PC-9 (cell line): ENCODE measurements at places on chromosomes 3 and 15.

DNA sequence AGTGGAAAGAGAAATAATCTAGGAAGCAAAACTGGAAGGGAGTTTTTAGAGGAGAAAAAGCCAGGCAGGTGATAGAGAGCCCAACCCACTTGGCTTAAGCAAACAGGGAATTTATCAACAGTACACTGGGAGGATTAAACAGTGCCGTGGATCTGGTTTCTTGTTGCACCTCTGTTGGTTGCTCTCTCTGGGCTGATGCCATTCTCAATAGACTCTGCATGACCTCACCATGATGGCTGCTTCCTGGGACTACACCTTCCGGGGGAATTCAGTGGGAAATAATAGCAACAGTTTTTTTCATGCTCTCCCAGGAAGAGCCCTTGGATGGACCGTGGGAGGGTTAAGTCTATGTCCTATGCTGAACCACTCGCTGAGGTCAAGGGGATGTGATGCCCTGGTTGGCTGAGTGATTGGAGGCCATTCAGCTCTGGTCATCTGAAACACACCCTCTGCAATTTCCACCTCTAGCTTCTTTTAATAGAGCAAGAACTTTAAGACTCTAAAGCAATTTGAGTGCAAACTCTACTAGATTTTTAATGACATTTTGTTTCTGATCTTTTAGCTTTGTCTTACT lies 74.2 kb downstream of the EPHB1 start:
- H3K4me1 ChIP-seq = no peaks in the 10 kb centered on the region
- DNase-seq = no peak
- no peak overlapping the region for H3K27ac ChIP-seq
- H3K36me3 ChIP-seq = no peaks in the 10 kb centered on the region

- no peak for DNase-seq
- H3K4me3 ChIP-seq = no peak overlapping the region
- peaks cover 12% of the 10 kb centered on the region for H3K4me1 ChIP-seq
- no peaks in the 10 kb centered on the region for H3K27me3 ChIP-seq
- H3K36me3 ChIP-seq = no peaks in the 10 kb centered on the region
Observed at GRCh38 chr3:13236557-13237173, 163.4 kb upstream of the IQSEC1 start.

GRCh38 chr15:28164876-28165275 lies 65.8 kb upstream of the OCA2 start:
- H3K36me3 ChIP-seq = no peaks in the 10 kb centered on the region; the same call in 1 of the 2 replicates
- H3K4me1 ChIP-seq = no peaks in the 10 kb centered on the region
- no peaks in the 10 kb centered on the region for H3K27me3 ChIP-seq
- DNase-seq = no peak
- no peak overlapping the region for H3K27ac ChIP-seq
- H3K4me3 ChIP-seq = no peak overlapping the region

DNA sequence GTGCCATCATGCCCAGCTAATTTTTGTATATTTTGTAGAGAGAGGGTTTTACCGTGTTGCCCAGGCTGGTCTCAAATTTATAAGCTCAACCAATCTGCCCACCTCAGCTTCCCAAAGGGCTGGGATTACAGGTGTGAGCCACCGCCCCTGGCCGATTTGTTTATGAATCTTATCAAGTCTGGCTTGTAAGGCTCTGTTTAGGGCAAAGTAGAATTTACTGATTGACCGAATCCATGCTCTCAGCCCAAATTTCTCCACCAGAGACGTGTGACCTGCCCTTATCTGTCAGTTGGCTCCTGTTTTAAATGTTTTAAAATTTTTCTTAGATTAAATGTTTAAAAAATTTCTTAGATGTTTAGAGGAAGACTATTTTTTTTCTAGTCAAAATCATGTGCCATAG lies 19.5 kb downstream of the RAD54L2 start:
- no peak overlapping the region for H3K4me3 ChIP-seq
- H3K27ac ChIP-seq = no peak overlapping the region
- DNase-seq = no peak
- no peaks in the 10 kb centered on the region for H3K4me1 ChIP-seq
- no peaks in the 10 kb centered on the region for H3K36me3 ChIP-seq

- no peak for DNase-seq
- no peaks in the 10 kb centered on the region for H3K27me3 ChIP-seq
- no peak overlapping the region for H3K4me3 ChIP-seq
- no peak overlapping the region for H3K27ac ChIP-seq
Observed at GRCh38 chr15:85477730-85478129, 97.3 kb downstream of the AKAP13 start.

DNA sequence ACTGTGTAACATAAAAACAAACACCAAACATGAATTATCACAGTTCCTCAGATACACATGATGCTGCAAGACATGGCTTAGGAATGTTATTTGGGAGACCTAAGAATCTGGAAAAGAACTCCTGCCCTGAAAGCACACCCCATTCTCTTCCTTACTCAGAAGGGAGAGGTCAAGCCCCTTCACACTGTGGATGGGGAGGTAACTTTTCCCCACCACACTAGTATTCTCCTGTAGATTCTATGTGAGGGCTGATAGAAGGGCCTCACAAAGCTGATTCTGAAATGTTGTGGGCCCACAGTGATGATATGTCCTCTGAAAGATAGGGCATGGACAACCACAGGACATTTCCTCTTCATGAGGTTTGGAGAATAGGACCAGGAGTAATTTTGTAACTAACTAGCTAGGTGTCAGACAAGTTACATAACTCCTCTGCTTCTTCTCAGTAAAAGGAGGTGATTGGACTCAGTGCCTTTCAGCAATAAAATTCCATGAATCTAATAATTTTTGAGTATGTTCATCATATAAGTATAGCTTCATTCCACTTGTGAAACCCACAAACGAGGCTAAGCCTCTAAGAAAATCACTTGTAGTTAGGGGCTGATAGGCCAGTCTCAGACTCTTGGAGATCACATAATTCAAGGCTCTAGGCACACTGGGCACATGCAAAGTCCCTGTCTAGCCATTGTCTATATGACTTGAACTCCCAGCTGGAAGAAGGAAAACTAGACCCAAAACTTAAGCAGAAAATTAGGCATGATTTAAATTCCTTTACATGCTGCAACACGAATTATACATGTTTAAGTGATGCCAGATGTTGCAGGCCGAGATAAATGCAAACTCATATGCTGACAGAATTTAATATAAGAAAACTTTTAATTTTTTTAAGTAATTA lies 7.5 kb downstream of the PTX3 start:
- no peak for DNase-seq
- no peaks in the 10 kb centered on the region for H3K27me3 ChIP-seq
- H3K4me1 ChIP-seq = peaks cover 25% of the 10 kb centered on the region
- 0 out of 2 replicates have a peak, but pooled peaks cover 11% of the 10 kb centered on the region for H3K36me3 ChIP-seq
- no peak overlapping the region for H3K4me3 ChIP-seq
- no peak overlapping the region for H3K27ac ChIP-seq

DNA sequence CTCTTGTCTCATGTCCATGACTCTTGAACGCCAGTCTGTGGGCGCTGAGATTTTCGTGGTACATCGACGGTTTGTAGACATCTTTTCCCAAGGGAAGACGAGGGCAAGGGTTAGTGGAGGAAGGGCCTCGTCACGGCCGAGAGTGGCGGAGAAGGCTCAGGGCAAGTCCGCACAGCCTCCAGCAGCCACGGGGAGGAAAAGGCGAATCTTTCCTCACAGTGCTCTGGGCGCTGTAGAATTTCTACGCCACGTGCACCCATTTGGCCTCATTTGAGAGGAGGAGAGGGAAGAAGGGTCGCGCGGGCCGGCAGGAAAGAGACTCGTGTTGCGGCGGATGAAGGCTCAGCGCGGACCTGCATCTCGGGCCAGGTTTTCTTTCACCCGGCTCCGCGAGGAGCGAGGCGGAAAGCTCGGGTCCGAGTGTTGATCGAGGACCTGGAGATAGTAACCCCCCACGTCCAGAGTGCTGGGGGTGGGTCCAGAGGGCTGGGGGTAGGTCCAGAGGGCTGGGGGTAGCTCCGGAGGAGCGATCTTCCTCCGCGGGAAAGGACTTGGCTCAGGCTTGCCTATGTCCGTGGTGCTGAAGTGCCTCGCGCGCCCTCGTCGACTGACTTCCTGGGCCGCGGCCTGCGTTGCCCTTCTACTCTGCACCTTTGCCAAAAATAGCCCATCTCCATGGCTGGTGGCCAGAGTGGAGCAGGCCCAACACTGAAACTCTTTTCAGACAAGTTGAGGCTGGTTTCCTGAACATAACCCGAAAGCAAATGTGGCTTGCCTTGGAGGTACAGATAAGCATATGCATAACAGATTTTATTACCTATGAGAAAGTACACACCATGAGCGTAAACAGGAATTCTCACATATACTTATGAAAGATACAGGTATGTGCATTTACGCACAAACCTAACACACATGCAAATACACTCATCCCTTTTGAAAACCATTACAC lies 1.1 kb downstream of the SLC35G2 start:
- peak; percentile 46 for DNase-seq
- 0 out of 2 replicates have a peak, but pooled peaks cover 4% of the 10 kb centered on the region for H3K36me3 ChIP-seq
- peak overlapping the region; percentile 67 for H3K4me3 ChIP-seq
- H3K27me3 ChIP-seq = no peaks in the 10 kb centered on the region
- peaks cover 19% of the 10 kb centered on the region for H3K4me1 ChIP-seq

DNA sequence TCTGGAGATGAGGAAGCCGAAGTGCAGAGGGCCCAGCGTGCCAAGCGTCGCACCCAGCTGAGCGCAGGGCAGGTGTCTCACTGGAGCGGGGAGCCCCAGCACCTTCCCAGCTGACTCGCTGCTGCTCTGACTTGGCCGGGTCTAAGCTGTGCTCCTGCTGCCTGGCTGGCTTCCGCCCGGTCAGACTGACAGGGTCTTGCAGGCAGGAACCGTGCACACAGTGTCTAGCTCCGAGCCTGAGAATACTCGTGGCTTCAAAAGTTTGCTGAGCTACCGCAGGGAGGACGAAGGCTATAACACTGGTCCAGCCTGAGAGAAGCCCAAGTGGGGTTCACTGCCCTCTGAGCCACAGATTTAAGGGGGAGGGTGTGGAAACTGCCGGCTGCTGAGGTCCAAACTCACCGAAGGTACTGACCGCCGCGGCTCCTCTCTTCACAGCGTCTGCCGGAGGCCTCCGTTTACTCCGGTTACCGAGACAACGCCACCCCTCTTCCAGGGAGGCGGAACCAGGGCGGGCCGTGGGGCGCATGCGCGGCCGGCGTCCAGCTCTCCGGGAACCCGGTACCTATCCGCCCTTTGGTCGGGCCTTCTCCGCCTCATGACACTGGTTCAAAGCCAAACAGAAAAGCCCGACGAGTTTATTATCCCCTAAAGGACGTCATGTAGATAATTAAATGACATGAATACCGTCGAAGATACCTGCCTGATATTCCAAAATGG lies at the start of gene CFAP44:
Gene CFAP44 (minus strand): TSS at position 443 of the 720 bp plus-strand sequence. CDS start 7,829 bp downstream, outside the sequence.
- no peak for DNase-seq
- H3K27ac ChIP-seq = no peak within 1 kb of the TSS
- 0 out of 2 replicates have a peak, but pooled peaks cover 4% of the 10 kb centered on the region for H3K36me3 ChIP-seq
- no peaks in the 10 kb centered on the region for H3K4me1 ChIP-seq
- no peaks in the 10 kb centered on the region for H3K27me3 ChIP-seq
- H3K4me3 ChIP-seq = no peak within 1 kb of the TSS

- no peak overlapping the region for H3K27ac ChIP-seq
- no peaks in the 10 kb centered on the region for H3K27me3 ChIP-seq
- H3K4me3 ChIP-seq = no peak overlapping the region
- H3K4me1 ChIP-seq = no peaks in the 10 kb centered on the region
Observed at GRCh38 chr3:146326875-146327543, 76.1 kb upstream of the PLSCR4 start.

DNA sequence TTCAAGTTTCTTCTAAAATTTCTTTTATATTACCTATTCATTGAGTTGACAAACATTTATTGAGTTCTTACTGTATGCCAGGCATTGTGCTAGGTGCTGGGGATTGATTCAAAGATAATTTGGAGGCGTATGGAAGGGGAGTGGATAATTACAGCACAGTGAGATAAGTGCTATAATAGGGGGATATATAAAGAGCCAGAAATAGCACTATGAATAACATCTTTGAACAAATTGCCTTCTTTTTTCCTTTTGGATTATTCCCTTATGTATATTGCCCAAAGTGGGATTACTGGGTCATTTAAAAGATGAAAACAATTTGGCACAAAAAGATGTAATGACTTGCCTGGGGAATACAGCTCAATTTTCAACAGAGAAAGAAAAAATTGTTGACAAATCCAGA lies 64.6 kb downstream of the LPP start:
- H3K36me3 ChIP-seq = peaks cover 11% of the 10 kb centered on the region; the same call in 1 of the 2 replicates
- no peaks in the 10 kb centered on the region for H3K27me3 ChIP-seq
- H3K27ac ChIP-seq = no peak overlapping the region
- DNase-seq = no peak
- H3K4me3 ChIP-seq = no peak overlapping the region

- no peak overlapping the region for H3K4me3 ChIP-seq
- 0 out of 2 replicates have a peak, but pooled peaks cover 3% of the 10 kb centered on the region for H3K27me3 ChIP-seq
- no peak for DNase-seq
- no peaks in the 10 kb centered on the region for H3K36me3 ChIP-seq
Observed at GRCh38 chr15:93707751-93708150, 523.6 kb upstream of the MCTP2 start.

DNA sequence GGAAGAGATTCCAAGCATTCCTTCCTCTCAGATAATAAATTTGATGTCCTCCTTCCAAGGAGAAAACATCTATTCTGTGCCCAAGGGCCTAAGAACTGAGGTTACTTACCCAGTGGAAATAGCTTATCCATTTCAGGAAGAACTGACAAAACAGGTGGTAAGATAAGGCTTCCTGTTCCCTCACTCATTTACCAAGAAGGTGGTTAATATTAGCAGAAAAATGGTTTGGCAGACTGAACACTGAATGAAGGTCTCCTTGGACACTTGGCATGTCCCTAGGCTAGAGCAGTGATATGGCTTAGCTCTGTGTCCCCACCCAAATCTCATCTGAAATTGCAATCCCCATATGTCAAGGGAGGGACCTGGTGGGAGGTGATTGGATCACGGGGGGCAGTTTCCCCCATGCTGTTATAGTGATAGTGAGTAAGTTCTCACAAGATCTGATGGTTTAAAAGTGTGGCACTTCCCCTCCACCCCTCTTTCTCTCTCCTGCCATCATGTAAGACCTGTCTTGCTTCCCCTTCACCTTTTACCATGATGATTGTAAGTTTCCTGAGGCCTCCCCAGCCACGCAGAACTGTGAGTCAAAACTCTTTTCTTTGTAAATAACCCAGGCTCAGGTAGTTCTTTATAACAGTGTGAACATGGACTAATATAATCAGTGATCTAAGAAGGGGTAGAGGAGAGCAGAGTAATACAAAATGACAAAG lies 127.4 kb downstream of the ST8SIA2 start:
- no peak overlapping the region for H3K27ac ChIP-seq
- H3K4me1 ChIP-seq = no peaks in the 10 kb centered on the region
- DNase-seq = no peak
- H3K4me3 ChIP-seq = no peak overlapping the region

DNA sequence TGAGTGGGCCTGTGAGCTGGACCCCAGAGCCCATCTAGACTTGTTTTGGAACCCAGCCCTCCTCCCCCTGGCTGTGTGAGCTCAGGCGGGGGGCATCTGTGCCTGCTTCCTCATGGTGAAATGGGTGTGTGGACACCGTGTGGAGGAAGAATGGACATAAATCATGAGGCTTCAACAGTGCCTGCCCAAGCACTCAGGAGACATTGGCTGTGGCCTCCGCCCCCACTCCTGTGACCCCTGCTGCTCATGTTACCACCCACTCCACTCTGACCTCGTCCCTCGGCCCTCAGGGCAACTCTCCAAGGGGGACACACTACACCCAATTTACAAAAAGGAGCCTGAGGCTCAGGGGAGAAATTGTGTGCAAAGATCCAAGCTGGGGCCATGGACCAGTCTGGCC lies 16.6 kb downstream of the TPRA1 start:
- no peaks in the 10 kb centered on the region for H3K4me1 ChIP-seq
- no peaks in the 10 kb centered on the region for H3K27me3 ChIP-seq
- 0 out of 2 replicates have a peak, but pooled peaks cover 6% of the 10 kb centered on the region for H3K36me3 ChIP-seq
- H3K27ac ChIP-seq = no peak overlapping the region
- no peak for DNase-seq

- no peaks in the 10 kb centered on the region for H3K36me3 ChIP-seq
- H3K27me3 ChIP-seq = no peaks in the 10 kb centered on the region
- H3K4me3 ChIP-seq = no peak overlapping the region
- no peak for DNase-seq
- no peak overlapping the region for H3K27ac ChIP-seq
Observed at GRCh38 chr3:117059956-117060270, 350.3 kb downstream of the TUSC7 start.
